ENCODE measurements at places on chromosomes 16 and 17.

- DNase-seq, result no peak
These were observed 5.6 kb downstream of the SLC38A8 start for GRCh38 chr16:84036982-84037425.

DNA sequence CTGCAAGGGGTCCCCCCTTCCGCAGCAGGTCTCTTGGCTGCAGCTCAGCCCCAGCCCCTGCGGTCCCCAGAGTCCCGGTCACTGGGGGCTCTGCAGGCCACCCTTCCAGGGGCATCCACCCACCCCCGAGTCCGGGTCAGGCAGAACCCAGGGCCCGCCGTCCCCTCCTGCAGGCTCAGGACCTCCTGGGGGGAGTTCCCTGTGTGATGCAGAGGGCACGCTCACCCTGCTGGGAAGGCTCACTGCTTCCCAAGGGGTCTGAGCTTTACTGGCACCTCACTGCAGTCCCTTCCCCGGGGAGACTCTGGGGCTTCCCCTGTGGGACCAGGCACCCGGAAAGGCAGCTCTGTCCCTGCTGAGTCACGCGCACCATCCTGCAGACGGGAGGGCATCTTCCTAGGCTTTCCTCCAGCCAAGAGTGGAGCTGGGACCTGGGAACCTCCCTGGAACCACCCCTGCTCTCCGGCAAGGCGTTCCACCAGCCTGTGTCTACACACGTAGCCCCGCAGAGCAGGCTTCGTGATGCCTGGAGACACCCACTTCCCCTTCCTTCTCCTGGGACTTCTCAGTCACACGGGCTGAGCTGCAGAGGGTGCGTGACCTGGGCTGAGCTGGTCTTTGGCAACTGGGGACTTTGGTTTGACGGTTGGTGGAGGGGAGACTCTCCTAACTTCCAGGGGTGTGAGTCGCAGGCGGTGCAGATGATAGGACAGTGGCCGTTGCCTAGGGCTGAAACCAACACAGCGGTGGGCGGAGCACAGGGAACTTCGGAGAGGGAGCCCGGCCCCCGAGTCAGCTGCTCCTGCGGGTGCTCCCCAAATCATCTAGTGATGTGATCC lies 23.4 kb downstream of the SLC25A10 start:
- DNase-seq, result no peak

DNA sequence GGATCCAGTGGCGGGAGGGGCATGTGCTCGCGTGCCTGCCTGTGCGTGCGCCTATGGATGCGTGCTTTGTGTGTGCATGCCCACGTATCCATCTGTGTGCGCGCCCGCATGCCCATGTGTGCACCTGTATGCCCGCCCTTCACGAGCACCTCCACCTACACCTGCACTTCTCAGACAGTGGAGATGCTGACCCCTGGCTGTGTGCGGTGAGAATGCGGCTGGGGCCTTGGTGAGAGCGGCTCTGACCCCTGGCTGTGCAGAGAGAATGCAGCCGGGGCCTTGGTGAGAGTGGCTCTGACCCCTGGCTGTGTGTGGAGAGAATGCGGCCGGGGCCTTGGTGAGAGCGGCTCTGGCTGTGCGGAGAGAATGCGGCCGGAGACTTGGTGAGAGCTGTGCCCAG lies 33.9 kb downstream of the AXIN1 start:
- no peak for DNase-seq

GRCh38 chr17:37507111-37507510 lies 17.4 kb downstream of the DUSP14 start:
- DNase-seq, result no peak

- DNase-seq, result no peak
These were observed 9.6 kb downstream of the CRISPLD2 start for GRCh38 chr16:84829168-84829965.

GRCh38 chr16:87233928-87234327 lies 83.3 kb downstream of the C16orf95 start:
- no peak for DNase-seq

GRCh38 chr17:48770954-48771353 lies 42.4 kb upstream of the HOXB13 start:
- DNase-seq, result no peak

- no peak for DNase-seq
These were observed 101.3 kb upstream of the C17orf78 start for GRCh38 chr17:37274461-37274860.

DNA sequence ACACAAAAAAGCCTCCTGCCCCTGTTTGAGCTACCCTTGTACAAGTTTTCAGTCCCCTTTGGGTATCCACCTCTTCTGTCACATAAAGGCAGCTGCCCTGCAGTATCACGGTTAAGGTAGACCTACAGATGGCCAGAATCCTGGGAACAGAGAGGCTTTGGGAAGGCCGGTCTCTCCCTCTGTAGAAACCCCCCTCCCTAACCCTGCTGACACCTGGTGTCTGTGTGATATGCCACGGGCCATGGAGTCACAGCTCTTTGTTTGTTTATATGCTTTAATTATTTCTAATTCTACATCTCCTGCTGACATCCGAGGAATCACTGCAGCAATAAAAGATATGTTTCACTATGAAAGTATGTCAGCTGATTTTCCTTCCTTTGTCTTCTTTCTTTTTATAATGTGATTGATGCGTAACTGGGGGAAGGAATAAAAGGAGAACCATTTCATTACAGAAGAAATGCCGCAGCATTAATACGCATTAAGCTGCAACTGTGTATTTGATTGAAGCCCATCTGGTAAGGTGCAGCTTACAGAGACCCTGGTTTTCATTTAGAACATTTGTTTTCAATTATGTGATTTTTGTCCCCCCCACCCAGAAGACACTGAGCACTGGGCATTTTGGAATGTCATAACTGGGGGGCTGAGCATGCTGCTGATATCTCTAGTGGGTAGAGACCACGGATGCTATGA lies 142.1 kb downstream of the SLC39A11 start:
- no peak for DNase-seq

- no peak for DNase-seq
These were observed 406.5 kb downstream of the SHISA9 start for GRCh38 chr16:13307851-13308250.

DNA sequence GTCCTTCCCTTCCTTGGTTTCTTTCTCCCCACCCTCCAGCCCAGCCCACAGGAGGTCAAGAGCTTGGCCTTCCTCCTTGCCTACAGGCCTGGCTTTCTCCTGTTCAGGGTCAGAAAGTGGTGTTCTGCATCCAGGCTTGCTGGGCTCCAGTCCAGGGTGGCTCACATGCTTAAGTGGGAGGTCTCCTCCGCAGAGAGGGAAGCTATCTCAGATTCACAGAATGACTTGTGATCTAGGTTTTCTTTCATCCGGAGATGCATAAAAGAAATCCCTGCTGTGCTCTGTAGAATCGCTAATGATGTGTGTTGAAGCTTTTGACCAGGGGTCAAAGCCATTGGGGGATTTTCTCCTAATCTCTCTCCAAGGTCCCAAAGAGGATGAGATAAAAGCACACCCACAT lies 382.3 kb upstream of the EEF2KMT start:
- no peak for DNase-seq

- no peak for DNase-seq
These were observed 2.3 kb downstream of the ANKFY1 start for GRCh38 chr17:4261452-4261851.

GRCh38 chr16:10601444-10602408 lies 21.3 kb upstream of the EMP2 start:
- DNase-seq, result no peak

DNA sequence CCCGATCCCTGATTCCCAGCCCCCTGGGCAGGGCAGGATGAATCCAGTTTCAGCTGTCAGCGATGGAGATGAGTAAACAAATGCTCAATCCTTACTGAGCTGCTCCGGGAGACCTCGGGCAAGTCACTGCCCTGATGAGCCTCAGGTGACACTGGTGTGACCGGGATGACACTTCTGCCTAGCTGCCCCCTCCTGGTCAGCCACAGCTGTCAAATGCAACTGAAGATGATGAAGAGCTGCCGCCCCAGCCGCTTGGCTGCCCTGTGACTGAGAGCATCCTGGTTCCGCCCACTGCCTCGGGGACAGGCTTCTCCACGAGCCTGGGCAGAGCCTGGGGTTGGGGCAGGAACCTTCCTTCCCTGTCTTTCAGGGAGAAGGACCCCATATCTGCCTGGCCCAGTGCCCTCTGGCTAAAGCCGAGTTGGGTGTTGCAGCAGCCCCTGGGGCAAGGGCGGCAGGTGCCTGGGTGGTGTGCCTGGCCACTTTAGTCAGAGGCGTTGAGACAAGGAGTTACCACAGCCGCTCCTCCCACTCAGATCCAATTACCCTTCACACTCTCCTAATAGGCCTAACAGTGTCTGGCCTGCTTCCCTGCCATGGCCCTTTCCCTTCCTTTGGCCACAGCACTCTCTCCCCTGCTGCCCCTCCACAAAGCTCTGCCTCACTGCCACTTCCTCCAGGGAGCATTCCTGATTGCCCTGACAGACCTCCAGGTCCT lies 5.5 kb downstream of the CCL17 start:
- no peak for DNase-seq

DNA sequence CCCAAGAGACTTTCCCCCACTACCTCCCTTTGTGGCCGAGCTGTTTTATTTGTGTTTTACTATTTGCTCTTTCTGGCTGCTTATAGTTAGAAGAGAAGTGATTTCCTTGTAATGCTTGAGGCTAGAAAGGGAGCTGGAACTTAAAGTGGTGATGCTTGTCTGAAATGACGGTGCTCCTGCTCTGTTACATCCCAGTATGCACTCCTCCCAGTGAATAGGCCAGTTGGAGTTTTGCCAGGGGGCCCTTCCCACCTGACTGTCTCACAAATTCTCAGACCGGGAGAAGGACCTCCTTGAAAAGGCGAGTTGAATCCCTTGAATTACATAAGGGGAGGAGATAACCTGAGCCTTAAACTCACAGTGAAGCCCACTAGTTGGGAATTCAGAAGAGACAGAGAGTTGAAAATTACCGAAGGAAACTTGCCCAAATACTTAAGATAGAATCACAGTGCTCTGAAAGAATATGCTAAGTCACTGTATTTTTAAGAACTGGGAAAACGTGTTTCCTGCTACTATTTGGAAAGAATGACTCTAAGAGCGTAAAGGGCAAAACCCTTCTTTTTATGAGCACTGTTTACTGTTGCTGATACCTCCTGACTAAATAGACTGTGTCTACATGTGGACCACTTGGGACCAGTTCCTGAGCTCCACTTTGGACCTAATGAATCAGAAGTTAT lies 84.7 kb upstream of the CLEC3A start:
- DNase-seq, result no peak

DNA sequence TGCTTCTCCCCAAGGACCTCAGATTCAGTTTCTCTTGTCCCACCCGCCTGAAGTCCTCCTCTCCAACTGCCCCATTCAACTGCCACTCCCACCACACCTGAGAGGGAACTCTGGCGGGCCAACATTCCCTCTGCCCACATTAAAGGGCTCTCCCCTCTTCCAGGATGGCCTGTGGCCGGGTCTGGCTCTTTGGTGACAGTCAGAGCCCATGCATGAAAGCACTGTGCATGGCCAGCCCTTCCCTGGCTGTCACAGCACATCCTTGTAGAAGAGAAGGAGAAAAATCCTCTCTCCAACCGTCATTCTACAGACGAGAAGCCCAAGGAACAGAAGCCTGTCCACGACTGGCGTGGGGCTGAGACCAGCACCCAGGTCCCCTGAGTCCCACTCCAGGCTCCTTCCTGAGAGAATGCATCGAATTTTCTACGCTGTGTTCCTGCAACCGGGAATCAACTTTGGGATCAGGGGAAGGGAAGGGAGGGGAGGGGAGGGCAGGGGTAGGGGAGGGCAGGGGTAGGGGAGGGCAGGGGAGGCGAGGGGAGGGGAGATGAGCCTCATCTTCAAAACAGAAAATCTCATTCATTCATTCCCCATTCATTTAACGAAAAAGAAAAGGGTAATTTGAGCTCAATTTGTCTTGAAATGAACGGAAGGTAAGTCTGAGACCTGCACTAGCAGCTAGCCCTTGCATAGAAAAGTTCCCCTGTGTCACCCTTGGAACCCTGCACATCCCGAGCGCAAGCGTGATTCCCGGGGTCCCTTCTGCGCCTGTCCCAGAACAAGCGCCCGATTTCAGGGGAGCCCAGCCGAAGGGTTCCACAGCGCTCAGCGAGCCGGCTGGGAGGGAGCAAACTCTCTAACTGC lies at the start of gene ABCC12:
Gene ABCC12 (minus strand): TSS at position 68 of the 864 bp plus-strand sequence. CDS start 9,569 bp downstream, outside the sequence.
- DNase-seq, result no peak

GRCh38 chr17:76173474-76173873 lies 32.4 kb upstream of the FOXJ1 start:
- DNase-seq, result no peak

DNA sequence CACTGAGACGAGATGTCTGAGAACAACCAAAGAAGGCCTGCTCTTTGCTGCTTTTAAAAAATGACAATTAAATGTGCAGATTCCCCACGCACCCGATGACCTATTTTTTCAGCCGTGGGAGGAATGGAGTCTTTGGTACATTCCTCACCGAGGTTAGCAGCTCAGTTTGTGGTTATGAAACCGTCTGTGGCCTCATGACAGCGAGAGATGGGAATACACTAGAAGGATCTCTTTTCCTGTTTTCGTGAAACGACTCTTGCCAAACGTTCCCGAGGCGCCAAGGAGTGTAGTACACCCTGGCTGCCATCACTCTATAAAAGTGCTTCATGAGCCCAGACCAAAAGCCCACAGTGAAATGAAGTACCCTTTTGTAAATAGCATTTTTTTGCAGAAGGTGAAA lies 87.8 kb downstream of the CRISPLD2 start:
- no peak for DNase-seq

GRCh38 chr17:54177606-54178308 lies 355.0 kb downstream of the KIF2B start:
- no peak for DNase-seq

GRCh38 chr17:28384281-28385036 lies 13.0 kb downstream of the SARM1 start:
- peak; percentile 65 for DNase-seq

- no peak for DNase-seq
These were observed 21.7 kb upstream of the SP6 start for GRCh38 chr17:47872651-47873161.

GRCh38 chr16:22968931-22969330 lies 155.0 kb downstream of the HS3ST2 start:
- no peak for DNase-seq

- peak; percentile 51 for DNase-seq
These were observed 81.1 kb downstream of the ANKRD11 start for GRCh38 chr16:89409161-89409711.

GRCh38 chr17:79936641-79937381 lies 97.6 kb upstream of the CBX4 start:
- no peak for DNase-seq

DNA sequence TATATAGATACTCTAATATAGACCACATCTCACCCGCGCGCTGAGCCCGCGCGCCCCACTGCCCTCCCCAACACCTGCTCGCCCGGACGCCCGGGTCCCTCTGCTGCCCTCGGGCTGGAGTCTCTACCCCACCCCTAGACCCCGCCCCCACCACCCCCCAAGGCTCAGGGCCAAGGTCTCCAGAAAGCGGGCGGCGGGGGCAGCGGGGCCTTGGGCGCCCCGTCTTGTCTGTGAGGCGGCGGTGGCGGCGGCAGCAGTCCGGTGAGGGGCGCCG lies 2.6 kb downstream of the HES7 start:
- no peak for DNase-seq

- DNase-seq, result no peak
These were observed 255.1 kb downstream of the SNX29 start for GRCh38 chr16:12231666-12232065.

DNA sequence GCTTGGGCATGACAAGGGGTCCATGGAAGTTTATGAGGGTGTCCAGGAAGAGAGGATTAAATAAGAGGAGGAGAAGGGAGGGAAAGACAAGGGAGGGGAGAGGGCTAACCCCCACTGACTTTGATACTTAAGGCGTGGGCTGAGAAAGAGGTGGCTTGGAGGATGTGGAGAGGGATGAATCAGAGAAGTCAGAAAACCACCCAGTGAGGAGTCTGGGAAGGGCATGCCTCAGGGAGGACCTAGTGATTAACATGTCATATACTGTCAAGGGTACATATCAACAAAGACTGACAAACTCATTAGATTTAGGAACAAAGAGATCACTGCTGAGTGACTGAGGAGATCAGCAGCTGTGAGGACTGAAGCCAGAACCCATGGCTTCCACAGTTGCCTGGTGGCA lies 145.4 kb downstream of the IRX5 start:
- no peak for DNase-seq
